GM13976 (cell line): ENCODE measurements at places on chromosomes 12 and 14.
A peak's percentile ranks its signal among the peaks of the same experiment; 100 is the strongest.

GRCh38 chr14:54329082-54329695 lies 67.6 kb upstream of the CDKN3 start:
- DNase-seq: peak; percentile 43

DNA sequence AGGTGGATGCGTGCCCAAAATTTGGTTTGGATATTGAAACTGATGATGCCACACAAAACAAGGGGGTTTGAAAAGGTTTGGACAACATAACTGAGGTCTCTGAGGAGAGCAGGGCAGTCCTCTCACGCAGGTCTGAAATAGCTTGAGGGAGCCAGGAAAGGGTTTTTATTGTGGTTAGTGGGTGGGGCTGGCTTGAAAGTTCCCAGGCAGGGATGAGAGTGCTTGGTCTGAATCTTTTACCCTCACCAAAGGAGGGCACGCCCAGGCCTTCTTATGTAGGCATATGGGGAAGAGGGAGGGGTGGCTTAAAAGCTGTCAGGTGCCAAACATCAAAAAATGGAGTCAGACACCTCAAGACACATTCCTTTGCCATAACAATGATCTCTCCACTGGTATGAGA lies 493.1 kb upstream of the CCDC196 start:
- no peak for DNase-seq

- no peak for DNase-seq
Measured at GRCh38 chr12:31370531-31371255, 44.7 kb upstream of the SINHCAF start.

- DNase-seq: no peak
Measured at GRCh38 chr14:85947461-85948139, 417.7 kb downstream of the FLRT2 start.

- no peak for DNase-seq
Measured at GRCh38 chr14:99067927-99068326, 204.1 kb downstream of the BCL11B start.
